ENCODE measurements at places on chromosomes 1 and 21. TPM values are rescaled to one million over a fixed set of nuclear protein-coding genes. Genes with fewer than 3 reads are reported as not detected.

GRCh38 chr1:92424381-92424780 is 62.3 kb downstream of the GFI1 start:
- H3K27me3 ChIP-seq = no peaks in the 10 kb centered on the region
- no peak for DNase-seq
- H3K36me3 ChIP-seq = no peaks in the 10 kb centered on the region
- H3K4me1 ChIP-seq = no peaks in the 10 kb centered on the region
- H3K27ac ChIP-seq = no peak overlapping the region

The GRIK1 gene
- total RNA-seq = 4.1 TPM

The LIN28A gene
- total RNA-seq = not detected

The IGSF5 gene
- not detected for total RNA-seq
